ENCODE measurements at places on chromosomes 16 and 17. TPM values are rescaled to one million over a fixed set of nuclear protein-coding genes. Genes with fewer than 3 reads are reported as not detected.

DNA sequence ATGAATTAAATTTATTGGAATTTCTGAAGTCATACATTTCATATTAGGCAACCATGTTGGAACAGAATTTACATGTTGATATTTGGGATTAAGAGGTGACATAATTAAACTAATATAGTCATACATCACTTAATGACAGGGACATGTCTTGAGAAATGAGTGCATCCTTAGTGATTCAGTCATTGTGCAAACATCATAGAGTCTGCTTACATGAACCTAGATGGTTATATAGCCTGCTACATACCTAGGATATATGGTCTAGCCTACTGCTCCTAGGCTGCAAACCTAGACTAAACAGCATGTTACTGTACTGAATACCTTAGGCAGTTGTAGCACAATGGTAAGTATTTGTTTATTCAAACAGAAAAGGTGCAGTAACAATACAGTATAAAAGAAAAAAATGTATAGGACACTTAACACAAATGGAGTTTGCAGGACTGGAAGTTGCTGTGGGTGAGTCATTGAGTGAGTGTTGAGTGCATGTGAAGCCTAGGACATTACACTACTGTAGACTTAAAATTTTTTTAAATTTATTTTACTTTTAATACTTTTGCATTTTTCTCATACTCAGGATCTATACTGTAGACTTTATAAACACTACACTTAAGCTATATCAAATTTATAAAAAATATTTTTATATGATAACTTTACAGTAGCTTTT is 85.6 kb downstream of the OMG start:
- H3K4me1 ChIP-seq, result peaks cover 24% of the 10 kb centered on the region
- no peak overlapping the region for H3K27ac ChIP-seq

- DNase-seq, result no peak
- peak within 1 kb of the TSS; percentile 57 for H3K27ac ChIP-seq
- H3K4me3 ChIP-seq, result no peak within 1 kb of the TSS
- no peaks in the 10 kb centered on the region for H3K36me3 ChIP-seq
- no peaks in the 10 kb centered on the region for H3K27me3 ChIP-seq
- H3K4me1 ChIP-seq, result peaks cover 16% of the 10 kb centered on the region
These were observed at the start of gene CTRB1 for GRCh38 chr16:75218256-75219076. Gene CTRB1 (plus strand): TSS chr16:75218988. CDS start chr16:75219008, 20 bp downstream.

GRCh38 chr16:5815570-5816237 is 718.1 kb upstream of the EEF2KMT start:
- no peak for DNase-seq
- no peak overlapping the region for H3K27ac ChIP-seq
- no peaks in the 10 kb centered on the region for H3K4me1 ChIP-seq
- no peaks in the 10 kb centered on the region for H3K36me3 ChIP-seq
- H3K4me3 ChIP-seq, result no peak overlapping the region

DNA sequence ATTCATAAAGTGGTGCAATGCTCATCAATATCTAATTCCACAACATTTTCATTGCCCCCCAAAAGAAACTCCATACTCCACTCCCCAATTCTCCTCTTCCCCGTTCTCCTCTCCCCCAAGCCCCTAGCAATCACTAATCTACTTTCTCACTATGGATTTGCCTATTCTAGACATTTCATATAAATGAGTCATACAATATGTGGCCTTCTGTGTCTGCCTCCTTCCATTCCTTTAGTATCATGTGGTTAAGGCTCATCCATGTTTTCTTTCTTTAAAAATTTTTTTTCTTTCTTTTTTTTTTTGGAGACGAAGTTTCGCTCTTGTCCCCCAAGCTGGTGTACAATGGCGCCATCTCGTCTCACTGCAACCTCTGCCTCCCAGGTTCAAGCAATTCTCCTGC is 56.3 kb upstream of the HAS3 start:
- no peak for DNase-seq
- peaks cover 3% of the 10 kb centered on the region for H3K36me3 ChIP-seq
- peak overlapping the region; percentile 91 for H3K27ac ChIP-seq
- no peak overlapping the region for H3K4me3 ChIP-seq
- peaks cover 21% of the 10 kb centered on the region for H3K4me1 ChIP-seq

GRCh38 chr17:33113276-33113990 is 121.8 kb downstream of the SPACA3 start:
- peaks cover 23% of the 10 kb centered on the region for H3K27me3 ChIP-seq
- no peak overlapping the region for H3K27ac ChIP-seq
- H3K36me3 ChIP-seq, result no peaks in the 10 kb centered on the region
- no peak overlapping the region for H3K4me3 ChIP-seq
- DNase-seq, result no peak

DNA sequence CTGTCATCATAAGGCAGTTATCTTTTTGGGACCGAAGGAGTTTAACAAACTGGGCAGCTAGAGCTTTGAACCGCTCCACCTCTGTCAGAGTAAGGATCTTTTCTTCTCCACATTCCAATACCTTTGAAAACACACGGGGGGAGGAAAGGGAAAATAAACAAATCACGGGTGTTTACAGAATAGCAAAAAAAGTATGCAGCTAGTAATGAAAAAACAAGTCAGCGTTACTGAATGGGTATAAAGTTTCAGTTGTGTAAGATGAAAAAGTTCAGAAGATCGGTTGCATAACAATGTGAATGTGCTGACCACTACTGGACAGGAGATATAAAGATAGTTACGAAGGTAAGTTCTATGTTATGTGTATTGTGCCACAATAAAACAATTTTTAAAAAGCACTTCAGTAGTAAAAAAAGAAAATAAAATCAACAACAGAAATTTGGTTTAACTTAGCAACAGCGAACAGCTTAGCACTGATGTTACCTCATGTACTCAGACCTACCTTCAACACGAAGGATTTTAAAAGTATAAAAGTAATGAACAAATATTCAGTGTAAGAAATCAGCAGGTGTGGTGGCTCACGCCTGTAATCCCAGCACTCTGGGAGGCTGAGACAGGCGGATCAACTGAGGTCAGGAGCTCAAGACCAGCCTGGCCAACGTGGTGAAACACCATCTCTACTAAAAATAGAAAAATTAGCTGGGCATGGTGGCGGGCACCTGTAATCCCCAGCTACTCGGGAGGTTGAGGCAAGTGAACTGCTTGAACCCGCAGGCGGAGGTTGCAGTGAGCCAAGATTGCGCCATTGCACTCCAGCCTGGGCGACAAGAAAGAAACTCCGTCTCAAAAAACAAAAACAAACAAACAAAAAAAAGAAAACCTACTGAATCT is 34.3 kb downstream of the MARF1 start:
- H3K27ac ChIP-seq, result no peak overlapping the region
- no peak for DNase-seq
- peaks cover 53% of the 10 kb centered on the region for H3K36me3 ChIP-seq
- H3K4me3 ChIP-seq, result no peak overlapping the region
- H3K27me3 ChIP-seq, result no peaks in the 10 kb centered on the region
- peaks cover under 1% of the 10 kb centered on the region for H3K4me1 ChIP-seq

DNA sequence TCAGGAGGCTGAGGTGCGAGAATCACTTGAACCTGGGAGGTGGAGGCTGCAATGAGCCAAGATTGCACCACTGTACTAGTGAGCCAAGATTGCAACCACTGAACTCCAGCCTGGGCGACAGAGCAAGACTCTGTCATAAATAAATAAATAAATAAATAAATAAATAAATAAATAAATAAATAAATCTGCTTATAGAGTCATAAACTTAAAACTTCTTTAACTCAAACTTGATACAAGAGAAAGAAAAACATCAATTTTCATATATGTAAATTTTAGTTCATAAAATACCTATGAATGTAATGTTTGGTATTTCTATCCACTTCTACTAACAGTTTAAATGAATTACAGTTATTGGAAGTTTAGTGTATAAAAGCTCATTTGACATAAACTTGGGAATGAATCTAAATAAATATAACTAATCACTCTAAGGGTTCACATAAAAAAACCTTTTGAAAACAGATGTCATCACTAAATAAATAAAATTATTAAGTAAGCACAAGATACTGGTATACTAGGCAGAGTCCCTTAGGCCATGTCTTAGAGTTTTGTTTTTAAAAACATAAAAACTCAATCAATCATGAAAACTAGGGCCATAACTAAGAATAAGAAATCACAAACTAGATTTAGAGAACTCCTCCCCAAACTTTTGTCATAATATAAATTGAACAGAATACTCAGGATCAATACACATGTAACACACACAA is 54.1 kb downstream of the SMURF2 start:
- H3K36me3 ChIP-seq, result no peaks in the 10 kb centered on the region
- peak overlapping the region; percentile 66 for H3K27ac ChIP-seq
- no peaks in the 10 kb centered on the region for H3K27me3 ChIP-seq
- H3K4me1 ChIP-seq, result peaks cover 36% of the 10 kb centered on the region
- DNase-seq, result no peak
- H3K4me3 ChIP-seq, result no peak overlapping the region

DNA sequence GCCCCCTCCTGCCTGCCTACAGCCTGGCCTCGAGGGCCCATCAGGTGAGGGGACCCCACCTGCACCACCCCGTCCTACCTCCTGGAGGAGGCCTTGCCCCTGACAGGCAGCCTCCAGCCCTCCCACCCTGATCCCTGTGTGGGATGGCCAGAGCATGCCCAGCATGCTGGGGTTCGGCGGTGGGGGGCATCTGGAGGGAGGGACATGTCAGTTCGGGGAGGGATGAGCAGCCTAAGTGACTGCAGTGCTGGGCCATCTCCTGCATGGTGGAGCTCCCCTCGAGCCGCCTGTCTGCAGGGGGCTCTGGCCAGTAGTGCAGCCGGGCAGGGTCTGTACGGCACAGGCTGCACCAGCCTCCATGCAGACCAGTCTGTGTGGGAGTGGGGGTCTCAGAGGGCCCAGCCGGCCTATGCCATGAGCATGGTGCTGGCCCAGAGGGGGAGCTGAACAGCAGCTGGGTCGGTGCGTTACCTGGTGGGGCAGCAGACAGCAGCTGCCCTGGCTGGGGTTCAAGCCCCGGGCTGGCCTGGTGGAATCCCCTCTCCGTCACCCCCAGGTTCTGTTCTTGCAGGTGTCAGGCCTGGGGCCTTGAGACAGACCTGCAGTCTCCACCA is 4.0 kb upstream of the RNPS1 start:
- H3K4me3 ChIP-seq, result no peak overlapping the region
- H3K36me3 ChIP-seq, result peaks cover 4% of the 10 kb centered on the region
- no peaks in the 10 kb centered on the region for H3K27me3 ChIP-seq
- peaks cover 13% of the 10 kb centered on the region for H3K4me1 ChIP-seq
- H3K27ac ChIP-seq, result no peak overlapping the region
- DNase-seq, result peak; percentile 87

GRCh38 chr16:54136276-54136625 is 150.3 kb downstream of the IRX3 start:
- H3K27ac ChIP-seq, result peak overlapping the region; percentile 76
- no peak for DNase-seq
- H3K36me3 ChIP-seq, result no peaks in the 10 kb centered on the region
- H3K4me1 ChIP-seq, result peaks cover 13% of the 10 kb centered on the region
- no peaks in the 10 kb centered on the region for H3K27me3 ChIP-seq
- H3K4me3 ChIP-seq, result no peak overlapping the region

DNA sequence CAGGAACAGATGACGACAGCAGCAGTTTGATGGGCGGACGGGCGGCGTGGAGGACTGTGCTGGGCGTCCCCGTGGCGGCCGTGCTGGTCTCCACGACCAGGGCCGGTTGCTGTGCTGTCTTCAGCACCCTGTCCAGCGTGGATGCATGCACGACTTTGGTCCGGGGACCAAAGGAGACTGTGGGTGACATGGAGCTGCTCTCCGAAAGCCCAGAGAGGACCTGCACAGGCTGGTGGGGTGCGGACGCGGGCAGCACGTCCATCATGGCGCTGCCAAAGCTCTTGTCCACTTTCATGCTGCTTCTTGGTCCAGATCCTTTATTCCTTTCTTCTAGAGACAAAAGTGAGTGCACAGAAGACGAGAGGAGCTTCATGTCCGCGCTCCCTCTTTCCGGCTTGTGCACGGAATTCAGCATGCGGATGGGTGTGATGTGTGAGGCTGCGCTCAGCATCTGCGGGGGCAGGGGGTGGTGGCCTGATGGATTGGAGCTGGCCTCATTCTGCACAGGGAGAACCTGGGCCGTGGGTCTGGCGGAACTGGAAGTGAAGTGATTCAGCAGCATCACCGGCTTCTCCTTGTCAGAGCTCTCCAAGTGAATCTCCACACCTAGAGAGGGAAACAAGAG is 20.3 kb downstream of the MAP1LC3B start:
- H3K27ac ChIP-seq, result no peak overlapping the region
- H3K4me3 ChIP-seq, result no peak overlapping the region
- H3K36me3 ChIP-seq, result peaks cover 30% of the 10 kb centered on the region
- DNase-seq, result peak; percentile 82

Gene TERB1
- not detected for total RNA-seq

Gene CACNG5
- not detected for total RNA-seq

Gene SEC14L5
- not detected for total RNA-seq
